ENCODE measurements at places on chromosomes 16 and 17. TPM values are rescaled to one million over a fixed set of nuclear protein-coding genes. Genes with fewer than 3 reads are reported as not detected.

The ASPHD1 gene
- not detected for total RNA-seq

The TAC4 gene
- total RNA-seq, result not detected

The PTX4 gene
- total RNA-seq, result not detected

The SLC16A6 gene
- 2.7 TPM for total RNA-seq

The NPB gene
- total RNA-seq, result 4.7 TPM

The ALDOC gene
- total RNA-seq, result 20.1 TPM

The FOXN1 gene
- total RNA-seq, result 3.4 TPM

The SPN gene
- total RNA-seq, result 7.4 TPM

The JUP gene
- total RNA-seq, result 589 TPM

The ABCA3 gene
- 5.4 TPM for total RNA-seq

The NOG gene
- 7.4 TPM for total RNA-seq

The ENPP7 gene
- total RNA-seq, result not detected

The PIK3R6 gene
- total RNA-seq, result 3.2 TPM

The CD7 gene
- total RNA-seq, result 5.2 TPM

The SLC12A3 gene
- not detected for total RNA-seq

- no peak for DNase-seq
Observed at GRCh38 chr16:68786685-68787418, 49.8 kb downstream of the CDH1 start.

- DNase-seq, result no peak
Observed at GRCh38 chr16:1451702-1452392, 7.5 kb upstream of the CCDC154 start.

- no peak for DNase-seq
Observed at GRCh38 chr17:62703261-62703775, 75.8 kb downstream of the MRC2 start.

DNA sequence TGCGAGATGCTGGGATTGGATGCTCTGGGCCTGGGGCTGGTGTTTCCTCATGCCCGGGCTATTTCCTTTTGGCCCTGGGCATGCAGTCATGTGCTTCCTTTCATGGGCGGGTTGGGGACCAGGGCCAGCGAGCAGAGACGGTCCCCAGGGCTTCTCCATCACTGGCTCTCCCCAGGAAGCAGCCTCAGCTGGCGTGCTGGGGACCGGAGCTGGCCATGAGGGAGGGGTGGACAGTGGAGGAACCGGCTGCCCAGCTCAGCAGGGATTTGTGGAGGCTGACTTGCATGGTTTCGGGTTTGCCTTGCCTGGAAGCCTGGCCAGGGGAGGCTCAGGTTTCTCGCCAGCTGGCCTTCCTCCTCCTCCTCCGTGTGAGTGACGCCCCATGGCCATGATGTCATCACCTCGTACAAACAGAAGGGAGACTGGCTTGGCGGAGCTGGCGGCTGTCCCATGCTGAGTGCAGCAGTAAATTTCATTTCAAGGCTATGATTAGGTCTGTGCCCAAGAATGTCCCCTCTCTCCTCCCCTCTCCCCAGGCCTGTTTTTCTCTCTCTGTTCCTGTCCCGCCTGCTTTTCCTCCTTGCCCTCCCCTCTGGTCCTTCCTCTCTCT lies 8.9 kb upstream of the TIMP2 start:
- DNase-seq, result no peak

DNA sequence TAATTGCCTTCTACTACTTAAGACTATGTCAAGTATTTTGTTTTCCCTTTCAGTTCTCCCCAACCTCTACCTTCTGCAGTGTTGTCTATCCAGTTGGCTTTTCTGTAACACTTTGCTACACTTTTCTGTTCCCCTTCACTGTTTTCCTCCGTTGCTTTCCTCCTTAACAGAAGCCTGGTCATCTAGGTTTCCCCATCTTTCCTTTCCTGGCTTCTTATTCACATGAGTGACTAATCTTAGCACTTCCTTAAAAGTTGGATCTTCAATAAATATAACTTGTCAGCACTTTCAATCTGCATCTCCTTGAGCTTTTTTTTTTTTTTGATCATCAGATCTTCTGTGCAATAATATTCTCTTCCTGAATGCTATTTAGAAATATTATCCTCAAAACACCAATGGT lies 2.8 kb upstream of the SLFN11 start:
- no peak for DNase-seq

GRCh38 chr16:12315330-12316136 lies 339.0 kb downstream of the SNX29 start:
- DNase-seq, result no peak

DNA sequence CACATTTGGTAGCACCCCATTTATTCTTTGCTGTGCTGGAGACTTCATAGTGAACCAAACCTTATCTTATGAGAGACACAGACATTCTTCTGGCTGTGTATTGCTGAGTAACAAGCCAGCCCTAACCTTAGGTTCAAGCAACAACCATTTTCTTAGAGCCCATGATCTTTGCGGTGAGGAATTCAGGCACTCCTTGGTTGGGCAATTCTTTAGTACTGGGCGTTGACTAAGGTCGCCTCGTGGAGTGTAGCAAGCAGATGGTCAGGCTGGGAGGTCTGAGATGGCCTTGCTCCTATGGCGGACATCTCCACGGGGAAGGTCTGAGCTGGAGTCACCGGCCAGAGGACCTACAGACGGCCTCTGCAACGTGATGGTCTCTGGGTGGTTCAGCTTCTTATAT lies 43.1 kb downstream of the ARSG start:
- DNase-seq, result no peak

- DNase-seq, result no peak
Observed at GRCh38 chr17:57663326-57664070, 81.6 kb downstream of the CCDC182 start.

- no peak for DNase-seq
Observed at GRCh38 chr16:53745753-53746266, 41.9 kb downstream of the FTO start.

DNA sequence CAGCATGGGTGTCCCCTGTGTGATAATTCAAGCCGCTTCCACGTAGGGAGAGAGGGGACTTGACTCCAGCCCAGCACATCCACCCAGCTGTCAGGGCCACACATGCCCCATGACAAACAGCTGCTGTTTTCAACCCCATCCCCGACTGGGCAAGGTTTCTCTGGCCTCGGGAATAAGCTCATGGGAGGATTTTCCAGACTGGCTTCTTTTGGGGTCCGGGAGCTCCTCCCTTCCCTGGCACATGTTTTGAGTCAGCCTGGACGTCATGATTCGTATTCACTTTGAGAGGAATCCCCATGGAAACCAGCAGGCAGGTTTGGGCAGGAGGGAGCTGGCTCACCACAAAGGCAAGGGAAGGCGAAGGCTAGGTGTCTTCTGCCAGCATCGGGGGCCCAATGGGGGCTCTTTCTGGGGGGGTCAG lies 156.4 kb downstream of the CMIP start:
- no peak for DNase-seq

GRCh38 chr16:79715061-79715460 lies 114.5 kb upstream of the MAF start:
- no peak for DNase-seq

GRCh38 chr17:17661834-17662385 lies 19.3 kb upstream of the RAI1 start:
- DNase-seq, result no peak

DNA sequence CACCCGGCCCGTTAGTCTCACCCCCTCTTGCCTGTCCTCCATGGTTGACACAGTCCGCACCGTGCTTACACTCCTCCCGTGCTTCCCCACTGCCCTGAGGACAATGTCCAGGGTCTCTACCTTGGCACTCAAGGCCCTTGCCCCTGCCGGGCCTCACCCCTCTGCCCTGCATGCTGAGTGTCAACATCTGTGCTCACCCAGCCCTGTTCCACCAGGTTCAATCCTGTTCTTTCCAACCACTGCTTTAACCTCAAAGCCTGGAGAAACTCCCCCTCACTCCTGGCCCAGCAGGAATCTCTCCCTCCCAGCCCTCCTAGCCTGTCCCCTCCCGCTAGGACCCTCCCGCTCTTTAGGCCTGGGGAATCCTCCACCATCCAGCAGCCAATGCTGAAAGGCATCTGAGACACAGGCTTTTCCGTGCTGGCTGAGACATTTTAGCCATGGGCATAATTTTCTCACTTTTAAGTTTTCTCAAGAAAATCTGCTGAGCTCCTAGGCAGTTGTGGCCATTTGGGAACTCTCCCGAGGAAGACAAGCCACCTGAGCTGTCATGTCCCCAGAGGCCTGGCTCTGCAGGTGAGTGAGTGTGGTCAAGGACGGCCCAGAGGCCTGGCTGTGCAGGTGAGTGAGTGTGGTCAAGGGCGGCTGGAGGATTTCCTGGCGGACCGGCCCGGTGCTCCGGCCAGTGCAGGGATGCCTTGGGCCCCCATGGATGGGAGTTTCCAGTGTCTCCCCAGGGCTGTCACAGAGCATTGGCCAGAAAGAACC lies 10.8 kb upstream of the P2RX1 start:
- DNase-seq, result no peak

DNA sequence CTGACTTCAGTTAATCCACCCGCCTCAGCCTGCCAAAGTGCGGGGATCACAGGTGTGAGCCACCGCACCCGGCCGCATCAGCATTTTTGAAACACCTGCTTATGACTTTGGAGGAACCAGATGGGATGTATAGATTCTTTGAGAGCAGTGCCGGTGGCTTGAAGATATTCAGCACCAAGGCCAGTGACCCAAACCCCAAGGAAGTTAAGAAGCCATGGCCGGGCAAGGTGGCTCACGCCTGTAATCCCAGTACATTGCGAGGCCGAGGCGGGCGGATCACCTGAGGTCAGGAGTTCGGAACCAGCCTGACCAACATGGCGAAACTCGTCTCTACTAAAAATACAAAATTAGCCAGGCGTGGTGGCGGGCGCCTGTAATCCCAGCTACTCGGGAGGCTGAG lies 43.9 kb downstream of the TRARG1 start:
- no peak for DNase-seq

- DNase-seq, result no peak
Observed at GRCh38 chr16:12819126-12820117, 15.7 kb upstream of the CPPED1 start.

GRCh38 chr16:66197668-66198278 lies 168.7 kb upstream of the CDH5 start:
- peak; percentile 20 for DNase-seq

DNA sequence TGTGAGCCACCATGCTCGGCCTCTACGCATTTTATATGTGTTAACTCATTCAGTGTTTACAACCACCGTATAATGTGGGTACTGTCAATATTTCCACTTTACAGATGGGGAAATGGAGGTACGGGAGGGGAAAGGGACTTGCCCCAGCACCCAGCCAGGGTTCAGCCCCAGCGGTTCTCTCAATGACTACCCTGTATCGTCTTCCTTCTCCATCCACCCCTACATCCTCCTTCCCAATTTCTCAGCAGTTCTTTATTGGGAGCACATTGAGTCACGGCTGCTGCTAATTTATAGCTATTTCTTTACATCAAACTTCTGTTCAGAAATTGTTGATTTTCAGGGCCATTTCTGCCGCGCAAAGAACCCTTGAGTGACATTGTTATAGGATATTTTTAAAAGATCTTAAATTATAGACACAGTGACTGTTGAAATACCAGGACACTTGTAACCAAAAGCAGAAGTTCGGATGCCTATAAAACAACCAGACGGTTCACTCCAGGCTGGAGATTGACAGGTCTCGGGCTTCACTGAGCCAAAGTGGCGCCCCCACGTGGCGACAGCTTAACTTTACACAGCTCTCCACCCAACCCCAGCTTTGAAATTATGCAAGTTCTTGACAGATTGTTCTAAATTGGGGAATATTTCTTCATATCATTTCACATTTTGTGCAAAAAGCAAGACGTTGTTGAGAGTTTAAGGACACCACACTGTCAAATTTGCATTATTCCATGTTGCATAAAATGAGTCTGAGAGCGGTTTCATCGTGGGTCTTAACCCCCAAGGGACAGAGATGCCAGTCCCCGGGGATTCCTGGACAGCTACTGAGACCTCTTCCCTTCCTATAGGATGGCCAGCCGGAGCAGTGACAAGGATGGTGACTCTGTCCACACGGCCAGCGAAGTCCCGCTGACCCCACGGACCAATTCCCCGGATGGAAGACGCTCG lies 11.8 kb downstream of the SYT17 start:
- DNase-seq, result no peak

- DNase-seq, result no peak
Observed at GRCh38 chr17:34437188-34437587, 74.2 kb upstream of the CCL1 start.

- DNase-seq, result no peak
Observed at GRCh38 chr16:75261590-75262078, 10.2 kb upstream of the BCAR1 start.

DNA sequence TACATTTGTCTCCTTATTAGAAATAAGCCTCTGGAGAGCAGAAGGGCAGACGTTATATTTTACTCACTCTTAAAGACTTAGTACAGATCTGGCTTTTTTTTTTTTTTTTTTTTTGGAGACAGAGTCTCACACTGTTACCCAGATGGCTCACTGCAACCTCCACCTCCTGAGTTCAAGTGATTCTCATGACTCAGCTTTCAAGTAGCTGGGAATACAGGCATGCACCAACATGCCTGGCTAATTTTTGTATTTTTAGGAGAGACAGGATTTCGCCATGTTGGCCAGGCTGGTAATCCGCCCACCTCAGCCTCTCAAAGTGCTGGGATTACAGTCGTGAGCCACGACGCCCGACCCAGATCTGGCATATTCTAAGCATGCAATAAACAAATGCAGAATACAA lies 36.4 kb upstream of the TMEM97 start:
- no peak for DNase-seq

DNA sequence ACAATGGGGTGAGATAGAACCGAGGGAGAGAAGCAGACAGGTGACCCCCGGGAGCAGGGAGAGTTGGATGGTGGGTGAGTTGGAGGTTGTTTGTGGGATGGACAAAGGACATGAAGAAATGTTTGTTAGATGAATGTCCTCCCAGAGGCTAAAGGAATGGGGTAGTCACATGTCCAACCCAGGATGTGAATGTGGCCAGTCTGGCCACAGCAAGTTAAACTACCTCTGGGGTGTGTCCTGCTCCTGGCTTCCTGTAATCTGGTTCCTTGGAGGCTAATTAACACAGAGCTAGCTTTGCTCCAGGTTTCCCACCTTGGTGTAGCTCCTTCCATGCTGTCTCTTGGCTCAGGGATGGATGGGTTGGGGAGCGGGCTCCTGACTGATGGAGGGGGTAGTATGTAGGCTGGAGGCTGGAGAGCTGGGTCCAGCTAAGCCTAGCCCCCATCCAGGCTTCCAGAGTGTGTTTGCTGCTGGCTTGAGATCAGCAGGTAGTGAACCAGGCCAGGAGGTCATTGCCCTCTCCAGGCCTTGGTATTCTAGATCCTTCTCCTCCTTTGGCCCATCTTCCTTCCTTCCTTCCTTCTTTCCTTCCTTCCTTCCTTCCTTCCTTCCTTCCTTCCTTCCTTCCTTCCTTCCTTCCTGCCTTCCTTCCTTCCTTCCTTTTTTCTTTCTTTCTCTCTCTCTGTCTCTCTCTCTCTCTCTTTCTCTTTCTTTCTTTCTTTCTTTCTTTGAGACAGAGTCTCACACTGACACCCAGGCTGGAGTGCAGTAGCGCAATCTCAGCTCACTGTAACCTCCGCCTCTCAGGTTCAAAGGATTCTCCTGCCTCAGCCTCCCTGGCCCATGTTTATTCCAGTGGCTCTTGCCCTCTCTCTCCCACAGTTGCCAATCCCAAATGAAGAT lies 28.0 kb upstream of the UBE2G1 start:
- DNase-seq, result no peak

- DNase-seq, result no peak
Observed at GRCh38 chr16:50747207-50747956, 5.5 kb downstream of the CYLD start.

GRCh38 chr17:82782657-82783207 lies 30.9 kb downstream of the TBCD start:
- DNase-seq, result no peak

Data from vagina (tissue), 2 donors.